WTC11 (cell line): ENCODE measurements at places on chromosomes 3 and 15. TPM values are rescaled to one million over a fixed set of nuclear protein-coding genes. Genes with fewer than 3 reads are reported as not detected.

SLC27A2 gene
- total RNA-seq, result 3.0 to 5.7 TPM (median 5.6 TPM) in 3 replicates

DNA sequence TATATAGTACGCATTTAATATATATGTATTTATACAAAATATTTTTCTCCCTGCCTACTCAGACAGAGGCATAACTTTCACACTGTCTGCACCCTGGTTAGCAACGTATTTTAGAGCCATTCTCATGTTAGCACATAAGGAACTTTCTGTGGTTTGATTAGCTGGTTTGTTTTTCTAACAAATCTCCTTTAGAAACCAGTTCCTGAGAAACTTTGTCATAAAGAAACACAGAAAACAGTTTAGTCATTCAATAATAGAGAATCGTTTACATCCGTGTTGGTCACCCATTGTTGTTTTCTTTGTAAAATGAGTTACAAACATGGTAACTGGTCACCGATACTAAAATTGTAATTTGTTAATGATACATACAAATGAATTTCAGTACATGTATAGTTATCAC lies 5.9 kb upstream of the NGRN start:
- DNase-seq, result no peak

DNA sequence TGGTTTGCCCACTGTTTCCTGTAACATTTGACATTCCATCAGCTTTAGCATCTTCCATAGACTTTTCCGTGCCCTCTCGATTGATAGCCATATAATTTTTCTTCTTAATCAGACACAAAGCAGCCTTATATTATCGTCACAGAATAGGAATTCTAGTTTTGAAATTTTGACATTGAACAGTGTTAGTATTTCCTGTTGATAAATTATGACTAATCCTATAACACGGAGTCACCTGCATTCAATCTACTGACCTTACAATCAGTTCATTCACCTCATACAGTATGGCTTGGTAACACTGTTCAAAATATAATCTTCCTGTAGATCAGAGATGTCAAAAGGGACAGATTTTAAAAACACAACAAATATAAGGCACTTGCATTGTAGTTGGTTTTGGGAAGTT lies 423.7 kb downstream of the C3orf38 start:
- DNase-seq, result no peak

ATG3 gene
- total RNA-seq, result 44.3 to 60.1 TPM (median 48.1 TPM) in 3 replicates

- no peak for DNase-seq
Observed at GRCh38 chr3:57163751-57164150, 1.4 kb downstream of the IL17RD start.

GRCh38 chr3:48847053-48847503 lies 596 bp downstream of the PRKAR2A start:
- peak; percentile 75 for DNase-seq

- DNase-seq, result no peak
Observed at GRCh38 chr3:117126946-117127546, 417.5 kb downstream of the TUSC7 start.

- DNase-seq, result peak; percentile 66
Observed at GRCh38 chr3:9067352-9067975, 104.2 kb upstream of the RAD18 start.

BTLA gene
- total RNA-seq, result 0.14 to 0.37 TPM in 2 of 3 replicates, not detected in the other

DNA sequence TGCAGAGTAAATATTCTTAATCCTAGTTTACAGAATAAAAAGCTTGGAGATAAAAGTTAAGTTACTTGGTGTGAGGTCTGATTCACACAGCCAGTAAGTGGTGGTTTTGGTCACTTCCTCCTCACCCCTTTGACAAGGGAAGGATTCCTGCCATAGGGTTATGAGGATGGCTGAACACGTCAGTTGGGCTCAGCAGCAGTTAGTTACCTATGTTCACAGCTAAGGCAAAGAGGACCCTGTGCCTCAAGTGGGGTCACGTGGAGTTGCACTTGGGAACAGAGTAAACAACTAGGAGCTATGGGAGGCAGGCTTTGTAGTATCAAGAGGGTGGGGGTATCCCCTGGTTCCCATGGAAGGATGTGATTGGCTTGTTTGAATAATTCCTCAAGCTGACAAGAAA lies 232.2 kb downstream of the UBE2E2 start:
- no peak for DNase-seq

ZNF385D gene
- total RNA-seq, result 8.5 to 9.6 TPM (median 9.0 TPM) in 3 replicates

DNA sequence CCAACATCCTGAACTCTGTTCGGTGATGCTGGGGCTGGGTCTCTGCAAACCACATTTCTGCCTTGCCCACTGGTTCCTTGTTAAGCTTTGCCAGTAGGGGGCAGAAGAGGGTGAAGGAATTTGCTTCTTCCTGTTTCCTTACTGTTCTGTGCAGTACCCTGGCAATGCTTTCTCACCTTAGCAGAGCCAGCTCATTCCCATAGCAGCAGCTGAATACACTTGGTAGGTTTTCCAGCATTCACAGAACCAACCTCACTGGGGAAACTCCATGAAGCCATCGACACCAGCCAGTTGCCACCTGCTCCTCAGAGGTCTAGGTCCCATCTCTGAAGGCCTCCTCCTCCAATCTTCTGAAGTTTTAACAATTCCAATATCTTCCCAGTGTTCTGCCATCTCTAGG lies 308.4 kb downstream of the PDCD6IP start:
- DNase-seq, result peak; percentile 61

DNA sequence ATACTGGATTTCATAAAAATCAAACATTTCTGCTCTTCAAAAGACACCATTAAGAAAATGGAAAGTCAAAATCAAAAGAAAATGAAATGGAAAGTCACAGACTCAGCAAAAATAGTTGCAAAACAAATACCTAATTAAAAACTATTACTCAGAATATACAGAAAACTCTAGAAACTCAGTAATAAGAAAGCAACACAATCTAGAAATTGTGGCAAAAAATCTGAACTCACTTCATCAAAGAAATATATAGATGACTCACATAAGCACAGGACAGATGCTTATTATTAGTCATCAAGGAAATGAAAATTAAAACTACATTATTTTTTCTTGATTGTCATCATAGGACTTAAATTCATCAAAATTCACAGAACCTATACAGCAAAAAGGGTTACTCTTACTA lies 430.0 kb downstream of the SHQ1 start:
- no peak for DNase-seq

GRCh38 chr3:164408326-164408725 lies 670.0 kb downstream of the SI start:
- DNase-seq, result no peak
